Retina (tissue), 1 donor: ENCODE measurements at places on chromosomes 5 and 9.

DNA sequence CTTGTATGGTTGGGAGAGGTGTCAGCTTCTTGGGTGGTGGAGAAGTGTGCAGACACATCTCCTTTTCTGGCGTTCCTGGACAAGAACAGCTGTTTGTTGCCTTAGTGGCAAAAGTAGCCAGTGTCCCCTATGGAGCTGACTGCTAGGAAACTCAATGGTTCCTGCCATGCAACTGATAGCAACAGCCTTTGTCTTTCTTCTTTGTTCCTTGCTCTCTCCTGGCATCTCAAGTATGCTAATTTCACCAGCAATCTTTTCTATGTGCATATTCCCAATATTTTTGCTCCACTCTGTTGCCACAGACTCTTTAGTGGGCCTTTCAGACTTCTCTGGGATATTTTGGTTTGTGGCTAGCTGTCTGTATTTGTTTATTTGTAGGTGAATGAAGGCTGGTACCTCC is 36.7 kb downstream of the FBXO4 start:
- DNase-seq, result no peak

DNA sequence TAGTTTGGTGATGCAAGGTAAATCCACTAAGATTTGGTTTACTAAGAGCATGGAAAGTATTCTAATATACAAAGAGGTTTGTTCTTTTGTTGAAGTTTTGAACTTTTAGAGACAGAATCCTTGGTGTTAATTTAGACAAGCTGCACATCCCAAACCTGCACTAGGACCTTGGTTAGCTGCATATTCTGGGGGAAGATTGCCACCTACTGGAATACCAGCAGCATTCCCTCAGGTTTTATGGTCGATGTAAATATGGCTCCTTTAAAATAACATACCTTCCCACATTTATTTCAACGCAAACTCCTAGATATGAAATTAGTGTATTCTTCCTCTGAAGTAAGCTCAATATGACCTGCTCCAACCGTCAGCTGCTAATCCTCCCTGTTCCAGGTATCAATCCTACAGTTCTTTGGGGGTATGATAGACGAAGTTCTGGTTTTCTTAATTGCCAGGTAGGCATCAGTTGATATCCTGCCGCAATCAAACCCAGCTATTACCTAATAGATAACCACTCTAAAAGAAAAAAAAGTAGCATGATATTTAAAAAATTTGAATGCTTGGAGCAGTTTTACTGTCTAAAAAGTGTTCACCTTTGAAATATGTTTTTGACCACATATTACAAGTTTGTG is 624.1 kb downstream of the ISL1 start:
- peak; percentile 58 for DNase-seq

- DNase-seq, result no peak
These were observed 7.1 kb upstream of the IFNA2 start for GRCh38 chr9:21392270-21392669.

DNA sequence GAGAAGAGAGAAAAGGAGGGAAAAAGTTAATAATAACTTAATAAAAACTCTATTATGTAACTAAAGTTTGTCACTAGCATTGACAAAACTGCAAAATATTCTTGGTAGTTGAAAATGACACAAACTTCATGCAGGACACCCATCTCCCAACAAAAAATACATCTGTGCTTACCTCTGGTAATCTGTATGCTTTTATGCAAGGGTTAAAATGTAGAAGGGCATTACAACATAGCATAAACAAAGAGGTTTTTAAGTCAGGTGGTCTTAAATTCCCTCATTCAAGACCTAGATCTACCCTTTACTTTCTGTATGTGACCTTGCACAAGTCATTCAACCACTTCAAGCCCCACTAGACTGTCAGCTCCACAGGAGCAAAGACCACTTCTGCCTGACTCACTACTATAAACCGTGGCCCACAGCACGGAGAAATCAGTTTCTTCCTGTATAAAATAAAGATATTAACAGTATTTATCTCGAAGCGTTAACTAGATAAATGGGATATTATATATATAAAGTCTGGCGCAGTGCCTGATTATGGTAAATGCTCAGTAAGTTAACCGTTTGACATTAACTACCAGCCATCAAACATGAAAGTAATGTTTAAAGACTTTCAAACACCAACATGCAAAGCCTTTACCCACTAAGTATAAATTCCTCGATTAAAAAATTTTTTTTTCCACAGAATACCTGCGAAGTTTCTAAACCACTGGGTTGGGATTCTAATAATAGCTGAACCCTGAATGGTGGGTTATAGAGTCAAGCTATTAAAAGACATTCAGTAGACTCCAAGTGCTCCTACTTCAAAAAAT is 2.0 kb downstream of the FBXL17 start:
- DNase-seq, result no peak

DNA sequence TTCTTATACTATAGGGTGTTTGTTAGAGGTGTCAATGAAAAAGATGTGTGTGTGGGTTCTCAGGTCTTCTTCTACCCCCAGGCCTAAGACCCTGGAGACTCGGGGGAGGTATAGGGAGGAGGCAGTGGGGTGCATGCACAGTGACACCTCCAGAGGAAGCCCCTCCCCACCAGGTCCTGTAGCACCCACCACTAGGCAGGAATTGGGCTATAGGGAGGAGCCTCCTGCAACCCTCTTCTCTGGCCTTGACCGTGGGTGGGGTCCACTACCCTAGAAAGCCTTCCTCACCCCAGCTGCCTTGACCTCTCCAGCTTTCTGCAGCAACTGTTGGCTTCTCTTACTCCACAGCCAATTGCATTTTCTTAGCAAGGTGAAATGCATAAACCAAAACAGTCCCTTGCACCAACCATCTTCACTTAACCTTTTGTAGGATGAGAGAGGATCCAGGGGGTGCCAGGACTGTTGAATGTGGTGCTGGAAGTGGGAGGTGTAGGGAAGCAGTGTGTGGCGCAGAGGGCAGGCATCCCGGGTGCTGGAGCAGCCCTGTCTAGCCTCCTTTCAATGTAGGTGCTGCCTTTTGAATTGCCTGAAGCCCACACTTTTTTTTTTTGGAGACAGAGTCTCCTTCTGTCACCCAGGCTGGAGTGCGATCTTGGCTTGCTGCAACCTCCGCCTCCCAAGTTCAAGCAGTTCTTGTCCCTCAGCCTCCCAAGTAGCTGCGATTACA is 128.5 kb downstream of the RGS3 start:
- DNase-seq, result no peak

DNA sequence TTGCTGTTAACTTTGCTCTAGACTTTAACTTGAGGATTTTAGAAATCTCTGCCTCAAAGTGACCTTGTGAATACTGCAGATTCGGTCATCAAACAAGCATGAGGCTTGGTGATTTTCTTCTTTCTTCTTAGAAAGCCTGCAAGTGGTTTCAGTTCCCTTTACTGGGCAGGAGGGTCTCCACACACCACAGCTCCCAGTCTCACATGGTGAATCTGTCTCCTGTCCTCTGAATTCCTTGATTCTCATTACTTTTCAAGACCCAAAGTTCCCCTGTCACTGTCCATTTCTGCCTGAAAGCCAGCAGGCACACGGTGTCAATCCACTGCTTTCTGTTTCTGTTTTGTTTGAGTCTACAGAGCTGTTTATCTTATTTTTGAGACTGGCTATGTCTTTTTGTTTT is 14.1 kb downstream of the HSPB3 start:
- no peak for DNase-seq

DNA sequence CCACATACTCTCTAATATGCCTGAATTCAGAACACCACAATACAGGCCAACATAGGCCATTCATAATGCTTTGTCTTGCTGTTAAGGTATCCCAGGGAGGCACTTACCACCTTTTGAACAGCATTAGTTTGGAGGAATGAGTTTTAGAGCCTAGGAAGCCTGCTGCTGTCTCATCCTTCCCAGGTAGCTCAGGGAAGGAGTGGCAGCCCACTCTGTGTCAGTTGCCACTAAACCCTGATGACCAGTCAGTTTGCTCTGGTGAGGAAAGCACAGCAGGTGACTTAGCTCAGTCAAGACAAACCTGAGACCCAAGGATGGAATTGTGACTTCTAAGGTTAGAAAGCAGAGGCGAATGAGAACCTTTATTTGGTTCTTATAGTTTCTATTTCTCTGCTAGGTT is 337.4 kb upstream of the ATP10B start:
- no peak for DNase-seq

- no peak for DNase-seq
These were observed 8.5 kb downstream of the NOP16 start for GRCh38 chr5:176379881-176380280.
